NCI-H510A (cell line): ENCODE measurements at places on chromosomes 6 and 20.

DNA sequence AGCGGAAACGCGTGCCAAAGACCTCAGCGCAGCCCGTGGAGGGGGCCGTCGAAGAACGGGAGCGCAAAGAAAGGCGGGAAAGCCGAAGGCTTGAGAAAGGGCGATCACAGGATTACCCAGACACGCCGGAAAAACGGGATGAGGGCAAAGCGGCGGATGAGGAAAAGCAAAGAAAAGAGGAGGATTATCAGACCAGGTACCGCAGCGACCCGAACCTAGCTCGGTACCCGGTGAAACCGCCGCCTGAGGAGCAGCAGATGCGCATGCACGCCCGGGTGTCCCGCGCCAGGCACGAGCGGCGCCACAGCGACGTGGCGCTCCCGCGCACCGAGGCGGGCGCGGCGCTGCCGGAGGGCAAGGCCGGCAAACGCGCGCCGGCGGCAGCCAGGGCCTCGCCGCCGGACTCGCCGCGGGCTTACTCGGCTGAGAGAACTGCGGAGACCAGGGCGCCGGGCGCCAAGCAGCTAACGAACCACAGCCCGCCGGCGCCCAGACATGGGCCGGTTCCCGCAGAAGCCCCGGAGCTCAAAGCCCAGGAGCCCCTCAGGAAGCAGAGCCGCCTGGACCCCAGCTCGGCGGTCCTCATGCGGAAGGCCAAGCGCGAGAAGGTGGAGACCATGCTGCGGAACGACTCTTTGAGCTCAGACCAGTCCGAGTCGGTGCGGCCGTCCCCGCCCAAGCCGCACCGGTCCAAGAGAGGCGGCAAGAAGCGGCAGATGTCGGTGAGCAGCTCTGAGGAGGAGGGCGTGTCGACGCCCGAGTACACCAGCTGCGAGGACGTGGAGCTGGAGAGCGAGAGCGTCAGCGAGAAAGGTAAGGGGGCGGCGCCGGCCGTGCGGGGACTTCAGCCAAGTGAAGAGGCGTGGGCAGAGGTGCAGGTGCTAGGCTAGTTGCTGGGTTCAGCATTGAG lies 296.2 kb downstream of the RIMS1 start:
- DNase-seq: peak; percentile 77

- DNase-seq: no peak
Measured at GRCh38 chr6:79686707-79687309, 55.7 kb downstream of the SH3BGRL2 start.

DNA sequence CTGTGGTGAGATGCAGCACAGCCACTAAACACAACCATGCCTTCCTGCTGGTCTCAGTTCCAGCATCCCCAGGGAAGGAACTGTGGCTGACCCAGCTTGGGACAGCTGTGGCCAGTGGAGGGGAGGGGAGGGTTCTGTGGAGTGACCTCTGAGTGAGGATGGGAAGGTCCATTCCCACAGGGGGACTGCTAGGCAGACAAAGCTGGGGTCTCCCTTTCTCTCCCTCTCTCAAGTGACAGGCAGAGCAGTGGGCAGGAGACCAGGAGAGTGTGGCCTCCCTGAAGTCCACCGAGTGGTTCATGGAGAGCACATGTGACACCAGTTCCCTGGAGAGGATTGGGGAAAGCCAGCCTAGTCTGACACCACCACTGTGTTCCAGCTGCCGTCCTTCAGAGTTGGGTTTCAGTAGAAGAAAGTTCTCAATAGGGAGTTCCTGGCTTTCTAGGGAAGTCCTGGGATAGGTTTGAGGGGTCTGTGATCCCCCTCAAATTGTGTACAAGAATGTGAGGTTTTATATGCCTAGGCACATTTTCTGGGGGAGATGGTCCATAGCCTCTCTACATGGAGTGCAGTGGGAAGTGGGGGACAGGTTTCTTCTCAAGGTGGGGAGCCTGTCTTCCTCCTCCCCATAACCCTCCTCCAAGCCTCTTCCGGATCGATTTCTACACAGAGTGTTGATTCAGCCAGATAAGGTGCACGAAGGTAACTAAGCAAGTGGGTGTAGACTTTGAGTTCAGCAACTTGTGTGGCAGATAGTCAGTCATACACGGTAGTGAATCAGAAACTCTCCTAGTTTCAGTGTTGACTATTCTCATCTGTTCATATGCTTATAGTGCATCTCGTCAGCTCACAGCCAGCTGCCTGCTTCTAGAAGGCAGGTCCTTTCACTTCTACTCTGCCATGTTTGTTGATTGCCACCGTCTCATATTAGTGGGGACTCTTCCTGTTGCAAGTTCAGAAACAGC lies 18.9 kb downstream of the MANBAL start:
- DNase-seq: no peak

GRCh38 chr6:152277826-152278329 lies 359.3 kb downstream of the SYNE1 start:
- DNase-seq: peak; percentile 65

DNA sequence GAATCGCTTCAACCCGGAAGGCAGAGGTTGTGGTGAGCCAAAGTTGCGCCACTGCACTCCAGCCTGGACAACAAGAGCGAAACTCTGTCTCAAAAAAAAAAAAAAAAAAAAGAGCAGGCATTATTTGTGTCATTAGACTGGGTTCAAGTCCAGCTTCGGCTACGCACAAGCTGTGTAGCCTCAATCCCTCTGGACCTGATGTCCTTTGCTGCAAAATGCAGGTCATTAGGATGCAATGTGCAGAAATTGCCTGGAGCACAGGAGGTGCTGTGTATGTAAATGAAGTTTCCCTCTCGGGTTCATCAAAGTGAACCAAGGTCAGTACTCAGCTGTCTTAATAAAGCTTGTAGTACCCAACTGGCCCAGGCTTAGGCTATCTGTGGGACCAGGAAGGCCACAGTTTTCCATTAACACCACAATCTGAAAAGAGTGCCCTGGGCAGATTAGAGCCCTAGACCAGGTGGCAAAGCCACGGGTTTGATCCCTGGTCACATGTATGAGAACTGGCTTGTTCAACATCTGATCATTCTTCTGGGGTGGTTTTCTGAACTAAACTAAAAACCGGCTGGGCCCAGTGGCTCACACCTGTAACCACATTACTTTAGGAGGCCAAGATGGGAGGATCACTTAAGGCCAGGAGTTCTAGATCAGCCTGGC lies 155.3 kb downstream of the ZMYND8 start:
- DNase-seq: no peak
